Keratinocyte (primary cell): ENCODE measurements at places on chromosomes 16 and 17.

- DNase-seq: no peak
Observed at GRCh38 chr17:81459224-81459623, 53.4 kb downstream of the ACTG1 start.

- no peak for DNase-seq
Observed at GRCh38 chr17:28226563-28227315, 92.3 kb upstream of the TMEM97 start.

- DNase-seq: no peak
Observed at GRCh38 chr17:42167807-42168206, 13.0 kb upstream of the RAB5C start.

- no peak for DNase-seq
Observed at GRCh38 chr17:42135664-42136653, 13.4 kb downstream of the HSPB9 start.

GRCh38 chr16:28830531-28830930 lies 7.7 kb downstream of the ATXN2L start:
- DNase-seq: no peak

GRCh38 chr17:9788601-9789000 lies 2.8 kb downstream of the DHRS7C start:
- no peak for DNase-seq
